ENCODE measurements at places on chromosomes 6 and 20.

DNA sequence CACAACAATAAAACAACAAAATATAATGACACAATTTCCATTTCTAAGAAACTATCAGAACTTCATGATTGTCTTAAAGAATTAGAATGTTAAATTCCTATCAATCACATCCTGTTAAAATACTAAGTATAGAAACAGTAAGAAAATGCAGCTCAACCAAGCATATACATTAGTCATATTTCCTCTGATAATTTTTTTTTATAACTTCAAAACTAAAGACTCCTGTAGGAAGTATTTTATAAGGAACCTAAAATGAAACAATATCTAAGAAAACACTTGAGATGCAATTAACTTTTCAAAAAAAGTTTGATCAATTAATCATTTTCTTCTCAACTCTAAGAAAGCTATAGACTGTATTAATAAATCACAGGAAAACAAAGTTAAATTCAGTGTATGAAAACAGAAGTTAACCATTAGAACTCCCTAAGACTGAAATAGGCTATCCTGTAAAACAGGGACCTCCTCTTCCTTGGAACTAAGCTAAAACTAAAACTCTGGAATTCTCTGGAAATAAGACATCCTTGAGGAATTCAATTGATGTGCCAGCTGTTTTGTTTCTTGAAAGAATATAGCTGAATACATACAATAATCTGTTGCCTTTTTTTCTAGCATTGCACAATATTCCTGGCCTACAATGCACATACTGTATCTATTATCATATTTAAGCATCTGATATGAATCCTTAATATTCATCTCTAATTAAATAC, 19.8 kb downstream of the FKBP5 start:
- no peak for DNase-seq

DNA sequence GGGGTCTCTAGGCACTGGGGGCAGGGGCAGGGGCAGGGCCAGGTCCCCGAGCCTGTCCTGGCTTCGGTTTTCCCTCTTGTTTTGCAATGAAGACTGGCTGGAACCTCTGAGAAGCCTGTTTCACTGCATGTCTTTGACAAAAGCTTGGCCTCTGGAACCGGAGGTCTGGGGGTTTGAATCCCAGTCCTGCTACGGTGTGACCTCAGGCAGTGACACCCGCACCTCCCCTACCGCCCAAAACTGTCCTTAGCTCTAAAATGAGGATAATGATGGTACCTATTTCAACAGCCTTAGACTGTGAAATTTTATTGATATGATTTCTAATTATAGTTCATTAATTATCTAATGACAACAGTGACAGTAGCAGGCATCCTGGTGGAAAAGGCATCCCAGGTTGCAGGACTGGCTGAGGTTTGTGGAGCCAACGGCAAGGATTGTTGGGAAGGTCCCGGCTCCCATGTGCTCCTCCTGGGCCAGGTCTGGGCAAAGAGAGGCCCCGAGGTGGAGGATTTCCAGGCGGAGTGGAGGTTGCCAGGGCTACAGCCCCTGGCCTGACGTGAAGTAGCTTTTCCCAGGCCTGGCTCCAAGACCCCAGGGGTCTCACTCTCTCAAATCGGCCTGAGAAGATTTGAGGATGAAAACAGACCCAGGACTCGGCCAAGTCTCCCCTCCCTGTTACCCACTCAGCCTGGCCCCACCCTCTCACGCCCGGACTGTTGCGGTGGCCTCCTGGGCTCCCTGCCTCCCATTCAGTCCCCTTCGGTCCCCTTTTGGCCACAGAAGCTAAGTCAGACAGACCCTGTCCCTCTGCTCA, 57.9 kb downstream of the SNAI1 start:
- DNase-seq, result no peak

GRCh38 chr6:47822856-47823554, 41.2 kb downstream of the OPN5 start:
- no peak for DNase-seq

- DNase-seq, result no peak
Observed at GRCh38 chr20:1897965-1898464, 2.8 kb downstream of the SIRPA start.

- peak; percentile 83 for DNase-seq
Observed at GRCh38 chr6:44312901-44313788, at the start of gene AARS2. AARS2 (minus strand) TSS chr6:44313347; CDS start chr6:44313323, 24 bp downstream.

DNA sequence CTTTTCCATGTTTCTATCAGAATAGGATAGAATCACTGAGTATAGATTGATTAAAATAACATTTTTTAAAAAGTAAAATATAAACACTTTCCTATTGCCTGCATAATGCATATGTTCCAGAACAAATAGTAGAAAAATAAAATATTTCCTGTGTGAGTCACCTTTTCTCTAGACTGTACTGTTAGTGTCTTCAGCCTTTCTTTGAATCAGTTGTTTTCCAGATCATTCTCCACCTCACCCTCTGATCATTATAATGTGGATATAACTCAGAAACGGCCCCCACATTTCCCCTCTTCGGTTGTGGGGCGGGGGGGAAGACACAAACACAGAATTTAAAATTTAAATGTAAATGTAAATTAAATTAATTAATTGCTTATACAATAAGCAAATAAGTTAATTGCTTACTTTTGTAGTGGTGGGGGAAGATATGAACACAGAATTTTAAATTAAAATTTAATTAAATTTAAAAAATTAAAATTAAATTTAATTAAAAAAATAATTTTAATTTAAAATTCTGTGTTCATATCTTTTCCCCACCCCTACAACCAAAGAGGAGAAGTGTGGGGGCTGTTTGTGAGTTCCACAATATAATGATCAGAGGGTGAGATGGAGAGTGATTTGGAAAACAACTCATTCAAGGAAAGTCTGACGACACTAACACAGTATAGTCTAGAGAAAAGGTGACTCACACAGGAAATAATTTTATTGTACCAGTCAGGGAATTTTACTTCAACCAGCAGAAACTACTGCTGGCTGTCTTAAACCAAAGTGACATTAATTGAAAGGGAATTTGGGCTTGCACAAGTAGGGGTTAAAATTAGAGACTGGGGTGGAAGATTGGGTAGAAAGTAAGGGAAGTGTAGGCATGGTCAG, 37.1 kb upstream of the PROKR2 start:
- DNase-seq, result no peak

- no peak for DNase-seq
Observed at GRCh38 chr6:13268913-13269518, 59.3 kb downstream of the TBC1D7 start.

DNA sequence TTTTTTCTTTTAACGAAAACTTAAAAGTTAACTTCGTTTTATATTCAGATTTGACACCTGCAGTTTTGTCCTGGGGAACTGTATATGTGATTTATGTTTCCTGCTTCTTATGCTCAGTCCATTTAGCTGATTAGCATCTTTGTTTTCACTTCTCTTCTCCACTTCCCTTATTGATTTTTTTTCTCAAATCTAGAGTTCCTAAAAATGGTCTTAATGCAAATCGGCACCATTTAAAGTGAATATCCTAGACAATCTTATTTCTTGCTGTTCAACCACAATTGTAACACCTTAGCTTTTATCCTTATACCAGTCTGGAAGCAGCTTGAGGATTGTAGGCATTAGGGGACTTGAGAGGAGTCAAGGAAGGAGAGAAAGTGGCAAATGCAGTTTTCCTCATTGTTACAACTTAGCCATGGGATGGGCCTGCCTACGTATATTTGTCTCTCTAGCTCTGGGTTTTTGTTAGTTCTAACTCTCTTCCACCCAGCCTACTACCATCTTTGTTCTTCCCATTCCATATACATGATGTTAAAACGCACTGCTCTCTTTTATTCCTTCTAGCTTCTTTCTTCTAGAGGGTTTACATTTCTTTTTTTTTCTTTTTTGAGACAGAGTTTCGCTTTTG, 8.5 kb downstream of the QRSL1 start:
- no peak for DNase-seq

All from GDM1 (cell line).